ENCODE measurements at places on chromosomes 11 and 22. TPM values are rescaled to one million over a fixed set of nuclear protein-coding genes. Genes with fewer than 3 reads are reported as not detected.

SAA2 gene
- total RNA-seq = 2.0 TPM

ASRGL1 gene
- 27.4 TPM for total RNA-seq

SIAE gene
- 20.8 TPM for total RNA-seq

FLRT1 gene
- not detected for total RNA-seq

F2 gene
- not detected for total RNA-seq

NLRP14 gene
- total RNA-seq = not detected

MOGAT2 gene
- not detected for total RNA-seq

NAV2 gene
- 10.0 TPM for total RNA-seq

CDC45 gene
- total RNA-seq = 12.4 TPM

NRXN2 gene
- not detected for total RNA-seq

DNA sequence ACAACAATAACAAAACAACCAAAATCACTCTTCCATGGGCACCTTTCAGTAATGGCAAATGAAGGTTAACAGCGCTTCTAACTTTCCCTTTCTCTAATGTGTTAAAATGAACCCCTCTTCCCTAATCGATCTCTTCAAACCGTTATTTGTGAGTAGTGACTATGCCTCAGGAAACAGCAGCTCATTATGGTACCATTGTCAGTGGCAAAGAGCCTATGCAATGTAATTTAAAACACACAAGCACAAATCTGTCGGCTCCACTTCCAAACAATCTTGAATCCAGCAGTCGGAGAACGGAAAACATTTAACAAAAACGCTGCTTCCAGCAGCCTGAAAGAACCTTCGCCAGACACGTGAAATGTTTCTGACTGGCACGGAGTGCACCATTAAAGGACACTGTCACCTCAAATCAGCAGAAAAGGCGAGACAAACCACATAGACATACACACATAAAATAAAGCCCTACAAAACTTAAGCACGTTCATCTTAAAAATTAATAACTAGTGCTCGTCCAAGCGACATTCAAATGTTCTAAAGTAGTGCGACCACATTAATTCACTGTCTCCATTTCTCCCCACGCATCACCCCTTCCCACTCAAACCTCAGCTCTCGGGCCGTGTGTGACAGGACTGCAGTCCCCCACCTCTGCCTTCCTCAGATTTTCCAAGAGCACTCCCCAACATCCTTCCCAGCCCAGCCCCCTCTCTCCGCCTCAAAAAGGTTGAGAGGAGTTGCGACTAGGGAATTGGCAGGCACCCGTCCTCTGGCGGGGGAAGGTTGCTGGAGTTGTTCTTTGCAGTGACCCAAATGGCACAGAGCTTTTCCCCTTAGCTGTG, 748 bp downstream of the RAB30 start:
- DNase-seq = peak; percentile 50

GRCh38 chr11:7688238-7688826, 15.0 kb upstream of the CYB5R2 start:
- peak; percentile 58 for DNase-seq

DNA sequence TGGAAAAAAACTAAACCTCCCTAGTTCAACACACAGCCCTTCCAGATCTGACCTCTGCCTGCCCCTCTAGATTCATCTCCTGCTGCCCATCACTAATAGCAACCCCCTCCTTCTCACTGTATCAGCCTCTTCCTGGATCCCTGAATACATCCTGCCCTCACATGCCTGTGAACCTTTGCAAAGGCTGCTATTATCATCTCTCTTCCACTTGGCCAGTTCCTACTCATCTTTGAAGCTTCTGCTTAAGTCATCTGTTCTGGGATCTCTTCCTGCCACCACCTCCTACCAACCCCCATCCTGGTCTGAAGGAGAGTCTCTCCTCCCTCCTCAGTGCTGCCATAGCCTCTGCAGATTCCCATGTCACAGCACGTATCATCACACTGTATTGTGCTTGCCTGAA, 38.0 kb upstream of the AMOTL1 start:
- no peak for DNase-seq

DNA sequence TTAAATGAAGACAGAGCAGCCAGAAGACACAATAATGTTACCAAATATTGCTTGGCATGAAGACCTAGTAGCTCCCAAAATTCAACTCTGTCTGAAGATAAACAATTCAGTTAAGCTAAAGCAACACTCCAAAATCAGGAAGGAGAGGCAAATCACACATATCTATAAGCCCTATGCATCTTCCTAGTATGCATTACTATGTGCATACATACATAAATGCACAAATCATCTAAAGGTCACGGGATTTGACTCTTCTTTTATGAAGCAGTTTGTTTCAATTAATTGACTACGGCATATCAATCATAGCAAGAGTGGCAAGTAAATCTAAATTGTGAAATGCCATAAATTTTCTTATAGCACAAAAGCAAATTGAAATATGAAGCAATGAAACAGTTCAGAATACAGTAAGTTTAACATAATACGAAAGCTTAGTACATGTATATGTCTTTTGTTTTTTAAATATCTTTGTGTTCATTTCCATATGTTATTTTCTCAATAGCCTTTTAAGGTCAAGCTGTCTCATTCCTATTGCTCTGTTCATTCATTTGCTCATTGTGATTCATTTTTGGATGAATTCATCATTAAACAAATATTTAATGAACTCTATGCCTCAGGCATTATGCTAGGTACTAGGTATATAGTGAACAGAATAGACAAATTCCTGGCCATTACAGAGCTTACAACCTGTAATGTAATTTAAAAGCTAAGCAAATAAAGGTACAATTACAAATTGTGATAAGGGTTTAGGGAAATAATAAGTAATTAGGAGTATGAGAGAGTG, 540.5 kb downstream of the DLG2 start:
- DNase-seq = no peak

GRCh38 chr11:43359422-43359818, 700 bp downstream of the TTC17 start:
- peak; percentile 58 for DNase-seq

DNA sequence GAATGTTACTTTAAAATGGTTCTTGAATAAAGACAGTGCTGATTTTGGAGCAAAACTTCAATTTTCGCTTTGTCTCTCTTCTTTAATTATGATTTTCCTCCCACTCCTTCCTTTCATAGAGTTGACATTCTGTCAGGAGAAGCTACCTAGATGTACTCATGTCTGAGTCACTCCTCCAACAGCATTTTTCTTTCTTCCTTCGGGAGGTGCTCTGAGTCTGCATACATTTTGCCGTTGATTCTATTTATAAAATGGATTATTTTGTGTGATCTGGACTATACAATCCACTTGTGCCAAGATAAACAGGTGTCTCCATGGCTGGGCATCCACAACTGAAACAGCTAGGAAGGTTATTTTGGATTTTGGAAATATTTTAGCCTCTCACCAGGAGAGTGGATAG, 588.3 kb upstream of the ANO5 start:
- no peak for DNase-seq

DNA sequence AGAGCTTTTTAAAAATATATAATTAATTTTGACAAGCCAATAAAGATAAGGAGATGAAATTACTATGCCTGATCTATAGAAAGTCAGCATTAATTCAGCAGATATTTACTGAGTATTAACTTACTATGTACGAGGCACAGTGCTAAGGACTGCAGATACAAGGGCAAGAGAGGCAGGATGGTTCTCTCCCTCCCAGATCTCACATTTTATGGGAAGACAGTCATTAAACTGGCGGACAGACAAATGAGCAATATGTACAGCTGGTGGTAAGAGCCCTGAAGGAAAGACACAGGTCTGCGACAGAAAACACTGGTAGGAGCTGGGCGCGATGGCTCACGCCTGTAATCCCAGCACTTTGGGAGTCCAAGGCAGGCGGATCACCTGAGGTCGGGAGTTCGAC, 36.8 kb downstream of the MCHR1 start:
- no peak for DNase-seq

- no peak for DNase-seq
Measured at GRCh38 chr11:114232400-114233059, 63.7 kb upstream of the NNMT start.

DNA sequence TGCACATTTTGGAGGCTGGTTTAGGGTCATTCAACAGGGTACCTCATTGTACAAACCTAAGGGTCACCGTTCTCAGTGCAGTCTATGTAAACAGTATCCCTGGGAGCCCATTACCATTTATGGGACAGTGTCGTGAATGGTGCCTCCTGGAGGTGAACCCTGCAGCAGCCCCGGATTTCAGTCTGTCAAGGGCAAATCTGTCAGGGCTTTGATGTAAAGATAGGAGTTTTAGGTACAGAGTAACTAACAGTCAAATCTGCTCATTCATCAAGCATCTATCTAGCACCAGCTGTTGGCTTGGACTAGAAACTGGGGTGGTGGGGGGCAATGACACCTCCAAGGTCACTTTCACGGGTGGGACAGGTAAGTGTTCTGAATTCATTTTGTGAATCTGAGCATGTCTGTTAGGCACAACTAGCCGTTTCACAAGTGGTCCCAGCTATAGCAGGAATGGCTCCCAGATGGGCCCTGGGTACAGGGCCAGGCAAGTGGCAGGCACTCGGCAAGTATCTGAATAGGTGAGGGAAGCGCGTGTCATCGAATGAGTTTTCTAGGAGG, 63.6 kb downstream of the PARVG start:
- no peak for DNase-seq

GRCh38 chr11:96390488-96390792, 627 bp downstream of the JRKL start:
- peak; percentile 64 for DNase-seq

GRCh38 chr11:119643212-119643875, 85.7 kb downstream of the NECTIN1 start:
- DNase-seq = no peak

DNA sequence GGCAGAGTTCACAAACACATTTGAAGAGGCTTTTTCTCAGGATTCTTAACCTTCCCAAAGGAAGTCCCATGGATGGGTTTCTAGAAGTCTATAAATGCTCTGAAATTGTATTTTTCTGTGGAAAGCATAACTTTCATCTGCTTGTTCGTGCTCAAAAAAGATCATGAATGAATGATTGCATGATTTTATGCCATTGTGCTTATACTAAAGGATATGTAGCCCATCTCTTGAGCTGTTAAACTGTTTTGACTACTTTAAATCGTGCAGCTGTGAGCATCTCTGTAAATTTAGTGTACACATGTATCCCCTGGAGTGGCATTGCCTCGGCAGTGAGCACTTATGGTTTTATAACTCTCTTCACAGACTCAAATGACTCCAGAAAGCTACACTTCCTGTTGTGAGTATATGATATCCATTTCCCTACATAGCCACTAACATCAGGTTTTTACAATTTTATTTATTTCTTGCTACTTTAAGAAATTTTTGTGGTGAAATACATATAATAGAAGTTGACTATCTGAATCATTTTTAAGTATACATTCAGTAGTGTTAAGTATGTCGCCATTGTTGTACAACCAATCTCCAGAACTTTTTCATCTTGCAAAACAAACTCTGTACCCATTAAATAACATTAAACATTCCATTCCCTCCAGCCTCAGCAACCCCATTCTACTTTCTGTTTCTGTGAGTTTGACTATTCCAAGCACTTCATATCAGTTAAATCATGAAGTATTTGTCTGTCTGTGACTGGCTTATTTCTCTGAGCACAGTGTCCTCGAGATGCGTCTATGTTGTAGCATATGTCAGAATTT, 8.0 kb downstream of the NEAT1 start:
- peak; percentile 56 for DNase-seq

- DNase-seq = no peak
Measured at GRCh38 chr11:78957476-78958245, 383.0 kb upstream of the NARS2 start.

DNA sequence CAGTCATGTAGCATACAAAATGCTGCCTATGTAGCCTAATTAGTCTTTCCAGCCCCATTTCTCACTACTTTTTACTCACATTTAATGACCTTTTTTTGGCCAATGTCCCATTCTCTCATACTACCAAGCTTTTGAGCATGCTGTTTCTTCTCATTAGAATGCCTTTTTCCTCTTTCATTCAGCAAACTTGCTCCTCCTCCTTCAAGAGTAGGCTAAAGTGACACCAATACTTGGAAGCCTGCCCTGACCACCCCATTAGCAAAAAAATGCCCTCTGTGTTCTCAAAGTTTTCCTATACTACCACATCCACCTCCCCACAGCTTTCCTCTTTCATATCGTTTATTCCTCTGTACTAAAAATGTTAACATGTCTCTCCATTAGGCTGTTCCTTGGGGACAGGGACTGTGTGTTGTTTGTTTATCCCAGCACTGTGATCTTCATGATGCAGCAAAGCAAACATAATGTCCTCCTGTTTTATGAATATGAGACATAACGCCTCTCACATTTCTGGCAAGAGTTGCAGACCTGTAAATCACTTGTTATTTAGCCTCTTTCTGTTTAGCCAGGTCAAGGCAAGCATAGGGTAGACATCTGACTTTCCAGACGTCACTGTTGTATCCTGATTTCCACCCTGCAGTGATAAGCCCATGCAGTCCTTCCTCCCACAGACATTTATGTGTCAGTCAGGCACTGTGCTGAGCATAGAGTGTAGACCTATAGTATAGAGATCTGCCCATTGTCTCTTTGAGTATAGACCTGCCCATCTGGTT, 62.0 kb upstream of the UCP3 start:
- DNase-seq = no peak

DNA sequence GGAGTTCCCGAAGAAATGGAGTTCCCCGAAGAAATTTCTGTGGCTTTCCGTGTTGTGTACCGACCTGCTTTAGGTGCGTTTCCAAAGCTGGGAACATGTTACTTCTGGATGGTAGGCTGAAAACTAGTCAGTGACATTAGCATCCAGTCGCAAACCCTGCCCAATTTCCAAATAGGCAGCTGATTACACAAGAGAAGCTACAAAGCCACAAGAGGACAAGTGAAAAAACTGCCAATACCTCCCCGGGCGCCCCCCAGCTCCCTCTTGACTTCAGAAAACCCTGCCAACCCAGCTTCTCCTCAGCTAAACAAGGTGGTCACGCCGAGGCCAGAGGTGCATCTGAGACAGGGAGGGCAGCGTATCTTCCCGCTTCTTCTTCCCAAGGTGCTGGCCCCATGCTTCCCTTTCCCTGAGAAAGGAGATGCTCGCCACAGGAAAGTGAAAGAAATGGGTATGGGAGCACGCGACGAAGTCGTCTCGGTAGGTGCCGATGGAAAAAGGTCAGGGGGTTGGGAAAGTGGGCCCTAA, 551 bp downstream of the AGBL2 start:
- no peak for DNase-seq

- no peak for DNase-seq
Measured at GRCh38 chr11:7251487-7251835, 243 bp upstream of the SYT9 start.

GRCh38 chr22:49664371-49664881, 163.2 kb downstream of the BRD1 start:
- no peak for DNase-seq

- DNase-seq = no peak
Measured at GRCh38 chr11:120024586-120024985, 113.3 kb downstream of the TRIM29 start.

- no peak for DNase-seq
Measured at GRCh38 chr11:128187835-128188234, 399.5 kb downstream of the ETS1 start.

GRCh38 chr11:9274499-9275258, 9.5 kb upstream of the DENND5A start:
- peak; percentile 58 for DNase-seq

- no peak for DNase-seq
Measured at GRCh38 chr22:20427104-20427944, 10.3 kb downstream of the SCARF2 start.

GRCh38 chr11:111225881-111226280, 19.6 kb upstream of the POU2AF2 start:
- DNase-seq = no peak

GRCh38 chr11:77308838-77309237, 7.4 kb upstream of the GDPD4 start:
- no peak for DNase-seq

Measured in dermis blood vessel endothelial cell (primary cell).